NCI-H510A (cell line): ENCODE measurements at places on chromosomes 3 and 15.

DNA sequence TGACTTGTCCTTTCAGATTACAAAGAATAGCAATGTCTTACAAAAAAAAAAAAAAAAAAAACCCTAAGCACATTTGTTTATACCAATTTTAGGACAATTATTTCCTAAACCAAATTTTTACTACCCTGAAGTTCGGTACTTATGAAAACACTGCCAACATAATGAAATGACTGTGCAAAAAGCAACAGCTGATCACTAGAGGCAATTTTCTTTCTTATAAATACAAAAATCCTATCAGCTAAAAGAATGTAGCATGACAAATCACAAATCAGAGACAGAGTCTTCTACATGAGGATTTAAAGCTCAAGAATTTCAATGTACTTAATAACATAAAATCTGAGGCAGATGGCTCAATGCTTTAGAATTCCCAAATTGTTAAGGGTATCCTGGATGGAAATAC, 191.8 kb downstream of the MAGI1 start:
- no peak for DNase-seq

- DNase-seq: no peak
Observed at GRCh38 chr3:38059591-38059990, 20.6 kb downstream of the DLEC1 start.

- DNase-seq: no peak
Observed at GRCh38 chr3:52752045-52752660, 18.6 kb downstream of the NEK4 start.

- DNase-seq: no peak
Observed at GRCh38 chr3:136994772-136995516, 37.2 kb downstream of the IL20RB start.

- DNase-seq: no peak
Observed at GRCh38 chr3:124078953-124079911, 87.3 kb upstream of the ROPN1 start.

DNA sequence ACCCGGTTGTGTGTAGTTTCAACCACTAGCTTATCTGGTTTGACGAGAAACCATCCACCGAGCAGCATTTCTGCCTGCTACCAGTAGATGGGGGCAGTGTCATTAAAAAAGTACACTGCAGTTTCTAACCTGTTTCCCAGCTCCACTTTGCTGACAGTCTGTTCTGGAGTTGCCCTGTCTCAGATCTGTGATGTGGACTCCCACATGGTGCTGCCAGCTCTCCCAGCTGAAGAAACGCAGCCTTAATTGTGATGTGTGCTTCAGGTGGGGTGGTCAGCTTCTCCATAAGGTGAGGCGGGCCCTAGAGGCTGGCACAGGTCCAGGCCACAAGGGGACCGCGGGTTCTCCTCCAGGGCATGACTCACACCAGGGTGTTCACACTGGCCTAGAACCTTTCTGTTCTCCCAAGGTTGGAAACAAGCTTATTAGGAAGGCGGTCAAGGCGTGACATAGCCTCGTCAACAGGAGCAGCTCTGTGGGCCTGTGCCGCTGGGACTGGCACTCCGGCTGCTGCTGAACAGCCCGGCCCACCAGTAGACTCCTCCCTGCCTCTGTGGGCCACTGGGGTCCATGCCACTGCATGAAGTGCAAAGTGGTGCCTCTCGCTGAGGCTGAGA, 2.9 kb upstream of the FAM43A start:
- peak; percentile 71 for DNase-seq

GRCh38 chr3:187719628-187720336, 17.4 kb upstream of the RTP2 start:
- DNase-seq: no peak

- DNase-seq: no peak
Observed at GRCh38 chr3:131329774-131330173, 51.8 kb upstream of the NUDT16 start.

- no peak for DNase-seq
Observed at GRCh38 chr3:155093261-155093660, 13.1 kb downstream of the MME start.

DNA sequence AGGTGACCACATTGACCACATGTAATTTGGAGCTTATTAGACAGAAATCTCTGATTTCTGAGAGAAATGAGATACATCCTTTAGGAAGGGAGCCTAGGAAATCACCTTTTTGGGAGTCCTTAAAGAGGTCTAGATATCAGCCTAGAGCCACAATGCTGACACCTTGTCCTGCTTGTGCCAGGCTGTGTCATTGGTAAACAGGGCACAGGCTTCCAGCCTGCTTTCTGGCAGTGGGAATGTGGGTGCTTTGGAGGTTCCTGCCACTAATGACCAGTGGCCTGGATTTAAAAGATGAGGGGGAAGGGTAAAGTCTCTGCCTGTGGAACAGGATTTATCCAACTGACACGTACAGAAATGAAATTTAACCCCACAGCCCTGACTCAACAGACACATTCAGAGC, 169.8 kb upstream of the KBTBD8 start:
- DNase-seq: no peak
